Stimulated activated CD8-positive, alpha-beta memory T cell treated with anti-CD3 and anti-CD28 coated beads, Interleukin-2, amount 100 ng/mL, for 1 hour (primary cell): ENCODE measurements at places on chromosomes 6 and 20.

- DNase-seq, result no peak
These were observed 167.9 kb upstream of the SYNCRIP start for GRCh38 chr6:85810558-85810957.

GRCh38 chr6:132456700-132457143, 55.4 kb upstream of the MOXD1 start:
- no peak for DNase-seq

- DNase-seq, result no peak
These were observed 212.3 kb upstream of the SYNDIG1 start for GRCh38 chr20:24257171-24257570.

DNA sequence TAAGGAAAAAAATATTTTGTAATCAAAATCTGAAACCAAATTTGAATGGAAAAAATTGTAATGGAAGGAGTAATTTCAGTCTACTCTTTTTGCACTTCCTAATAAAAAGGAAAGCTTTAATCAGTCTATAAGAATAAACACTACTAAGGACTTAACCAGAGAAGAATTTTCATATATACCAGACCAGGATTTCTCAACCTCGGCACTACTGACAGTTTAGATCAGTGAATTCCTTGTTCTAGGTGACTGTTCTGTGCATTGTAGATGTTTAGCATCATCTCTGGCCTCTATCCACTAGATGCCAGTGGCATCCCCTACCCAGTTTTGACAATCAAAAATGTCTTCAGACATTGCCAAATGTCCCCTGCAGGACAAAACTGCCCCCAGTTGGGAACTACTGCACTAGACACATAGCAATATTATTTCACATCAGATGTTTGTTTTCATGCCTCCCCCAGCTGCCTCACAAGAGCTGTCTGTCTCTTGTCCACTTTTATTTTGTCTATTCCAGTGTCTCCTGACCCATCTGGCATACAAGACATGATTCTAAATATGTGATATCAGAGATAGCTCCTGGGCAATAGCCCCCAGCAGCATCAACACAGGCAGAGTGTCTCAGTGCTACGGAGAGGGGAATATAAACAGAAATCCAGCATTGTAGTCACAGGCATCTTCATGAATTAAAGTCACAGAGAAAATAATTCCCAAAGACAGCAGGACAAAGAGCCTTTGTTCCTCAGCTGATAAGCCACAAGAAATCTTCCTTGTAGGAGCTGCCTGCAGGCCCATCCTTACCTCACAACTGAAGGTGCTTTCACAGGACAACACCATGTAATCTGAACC, 27.0 kb downstream of the DNAAF9 start:
- DNase-seq, result no peak

DNA sequence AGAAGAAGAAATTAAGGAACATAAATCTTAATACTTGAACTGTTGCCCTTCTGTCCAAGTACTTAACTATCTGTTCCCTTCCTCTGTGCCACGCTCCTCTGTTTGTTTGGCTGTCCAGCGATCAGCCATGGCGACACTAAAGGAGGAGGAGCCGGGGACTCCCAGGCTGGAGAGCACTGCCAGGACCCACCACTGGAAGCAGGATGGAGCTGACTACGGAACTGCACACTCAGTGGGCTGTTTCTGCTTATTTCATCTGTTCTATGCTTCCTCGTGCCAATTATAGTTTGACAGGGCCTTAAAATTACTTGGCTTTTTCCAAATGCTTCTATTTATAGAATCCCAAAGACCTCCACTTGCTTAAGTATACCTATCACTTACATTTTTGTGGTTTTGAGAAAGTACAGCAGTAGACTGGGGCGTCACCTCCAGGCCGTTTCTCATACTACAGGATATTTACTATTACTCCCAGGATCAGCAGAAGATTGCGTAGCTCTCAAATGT, 17.1 kb downstream of the IRF4 start:
- no peak for DNase-seq

- DNase-seq, result no peak
These were observed 401.5 kb upstream of the ADGRB3 start for GRCh38 chr6:68233623-68234022.

- DNase-seq, result no peak
These were observed 16.9 kb downstream of the SERINC1 start for GRCh38 chr6:122454673-122455072.
